GM20000 (cell line): ENCODE measurements at places on chromosomes 2 and 18.

GRCh38 chr2:232973011-232973735 is 39.9 kb downstream of the NGEF start:
- no peak for DNase-seq

- no peak for DNase-seq
These were observed 43.4 kb downstream of the MRO start for GRCh38 chr18:50776383-50776782.

GRCh38 chr2:62320657-62321357 is 124.9 kb downstream of the B3GNT2 start:
- DNase-seq = no peak

DNA sequence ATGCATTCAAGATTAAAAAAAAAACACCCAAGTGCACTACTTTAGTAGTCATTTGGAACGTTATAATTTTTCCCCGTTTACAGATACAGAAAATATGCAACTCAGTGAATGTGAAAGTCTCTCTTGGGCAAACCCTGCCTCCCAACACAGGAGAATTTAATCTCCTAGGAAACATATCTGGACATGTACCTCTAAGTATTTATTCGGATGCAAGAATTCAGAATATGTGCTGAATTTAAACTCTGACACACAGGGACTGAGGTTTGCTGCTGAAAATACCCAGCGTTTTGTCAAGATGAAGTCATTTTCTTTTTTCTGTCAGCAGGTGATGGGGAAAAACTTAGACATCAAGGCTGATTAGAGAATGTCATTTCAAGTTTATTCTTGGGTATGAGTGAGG is 105.4 kb downstream of the ACKR3 start:
- no peak for DNase-seq

GRCh38 chr2:176079285-176079830 is 4.4 kb downstream of the EVX2 start:
- no peak for DNase-seq

- no peak for DNase-seq
These were observed 143.4 kb downstream of the NR4A2 start for GRCh38 chr2:156189143-156189542.

GRCh38 chr2:23925702-23926289 is 1.1 kb downstream of the ATAD2B start:
- DNase-seq = peak; percentile 76

DNA sequence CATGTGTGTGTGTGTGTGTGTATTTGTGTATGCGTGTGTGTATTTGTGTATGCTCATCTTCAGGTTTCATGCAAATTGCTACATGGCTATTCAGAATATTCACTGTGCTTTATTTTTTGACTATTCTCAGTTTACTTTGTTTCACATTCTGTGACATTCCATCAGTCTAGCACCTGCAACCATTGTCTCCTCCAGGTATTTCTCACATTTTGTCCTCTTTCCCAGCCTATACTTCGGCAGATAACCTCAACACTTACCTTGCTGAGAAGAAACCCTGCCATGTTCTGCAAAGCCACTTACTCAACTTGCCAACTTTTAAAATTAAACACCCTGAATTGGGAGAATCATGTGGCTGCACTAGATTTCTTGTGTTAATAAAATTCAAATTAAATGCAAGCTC is 135.4 kb upstream of the REG3A start:
- DNase-seq = no peak

GRCh38 chr18:2970772-2971659 is 41.9 kb downstream of the LPIN2 start:
- no peak for DNase-seq

- DNase-seq = no peak
These were observed 37.3 kb downstream of the EFR3B start for GRCh38 chr2:25079050-25079635.

DNA sequence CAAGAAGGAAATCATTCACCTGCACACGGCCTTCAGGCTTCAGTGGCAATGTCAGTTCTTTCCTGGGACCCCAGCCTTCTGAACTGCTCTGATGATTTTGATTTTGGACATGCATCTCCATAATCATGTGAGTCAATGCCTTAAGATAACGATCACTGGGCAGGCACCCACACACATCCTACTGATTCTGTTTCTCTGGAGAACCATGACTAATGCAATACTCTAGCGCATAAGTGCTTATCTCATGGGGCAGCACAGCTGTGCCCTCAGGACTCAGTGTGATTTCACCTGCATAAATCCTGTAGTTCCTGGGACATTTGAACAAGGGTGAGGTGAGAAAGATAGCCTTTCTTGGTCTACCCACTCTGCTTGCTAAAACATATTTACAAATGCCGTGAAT is 144.6 kb downstream of the AKAIN1 start:
- DNase-seq = no peak

DNA sequence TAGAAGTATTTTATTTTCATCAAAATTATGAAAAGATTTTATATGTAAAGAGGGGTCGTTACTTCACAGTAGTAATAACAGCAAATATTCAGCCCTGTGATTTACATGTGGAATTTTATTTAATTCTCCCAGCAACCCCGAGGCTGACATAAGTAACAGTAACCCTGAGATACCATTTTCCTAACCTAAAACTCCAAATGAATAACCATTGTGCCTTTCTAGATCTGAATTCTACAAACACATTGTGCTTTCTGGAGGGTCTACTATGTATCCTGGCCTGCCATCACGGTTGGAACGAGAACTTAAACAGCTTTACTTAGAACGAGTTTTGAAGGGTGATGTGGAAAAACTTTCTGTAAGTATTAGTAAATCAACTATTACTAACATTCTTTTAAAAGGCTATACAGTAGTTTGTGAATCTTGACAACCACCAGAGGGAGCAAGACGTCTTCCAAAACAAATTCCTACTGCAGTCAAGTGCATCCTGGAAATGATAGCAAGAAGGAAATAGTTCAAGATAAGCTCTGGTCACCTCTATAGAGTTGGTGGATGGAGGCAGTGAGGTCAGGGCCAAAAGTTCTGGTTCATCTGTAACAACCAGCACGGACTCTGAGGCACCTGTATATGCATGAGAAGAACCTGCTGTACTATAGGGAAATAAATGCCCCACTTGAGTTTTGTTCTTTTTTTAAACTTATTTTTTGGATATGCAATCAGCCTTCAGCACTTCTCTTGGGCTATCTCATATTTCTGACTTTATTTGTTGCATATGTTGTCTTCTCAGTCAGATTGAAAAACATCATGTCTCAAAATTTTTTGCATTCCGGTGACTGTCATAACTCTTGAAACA is 37.4 kb downstream of the ACTR2 start:
- no peak for DNase-seq

DNA sequence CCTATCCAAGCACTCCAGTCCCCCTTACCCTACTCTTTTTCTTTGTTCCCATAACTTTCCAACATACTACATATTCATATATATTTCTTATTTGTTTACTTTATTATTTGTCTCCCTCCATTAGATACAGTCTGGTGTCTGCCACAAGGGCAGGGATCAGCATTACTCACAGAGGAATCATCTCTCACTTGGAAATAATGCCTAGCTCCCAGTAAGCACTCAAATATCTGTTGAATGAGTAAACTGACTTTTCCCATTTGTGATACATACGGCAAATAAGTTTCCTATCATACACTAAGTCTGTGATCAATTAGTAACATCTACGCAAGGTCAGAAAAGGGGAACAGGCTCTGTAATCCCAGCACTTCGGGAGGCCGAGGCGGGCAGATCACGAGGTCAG is 18.7 kb downstream of the C1D start:
- no peak for DNase-seq

DNA sequence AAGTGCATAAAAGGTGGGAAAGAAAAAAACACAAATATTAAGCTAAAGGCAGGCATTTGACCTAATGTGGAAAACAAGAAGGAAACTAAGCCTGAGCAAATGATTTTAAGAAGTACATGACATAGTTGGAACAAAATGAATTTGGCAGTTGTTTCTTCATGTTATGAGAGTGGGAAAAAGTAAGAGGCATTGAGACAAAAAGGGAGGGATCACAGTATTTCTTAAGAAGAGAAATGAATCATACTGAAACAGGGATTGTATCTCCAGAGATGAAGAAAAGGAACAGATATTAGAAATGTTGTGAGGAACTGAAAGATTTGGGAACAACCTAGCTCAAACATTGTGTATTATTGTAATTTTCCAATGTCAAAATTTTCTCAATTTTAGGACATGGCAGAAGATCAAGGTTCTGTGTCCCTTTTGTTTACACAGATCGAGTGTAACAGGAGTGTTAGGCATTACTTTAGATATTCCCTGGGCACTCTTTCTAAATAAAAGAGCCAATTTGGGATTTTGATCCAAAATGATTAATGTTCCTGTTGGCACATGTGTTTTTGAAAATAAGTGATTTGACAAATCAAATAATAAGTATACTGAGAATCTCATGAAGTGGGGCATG is 98.6 kb downstream of the CALCRL start:
- DNase-seq = no peak

DNA sequence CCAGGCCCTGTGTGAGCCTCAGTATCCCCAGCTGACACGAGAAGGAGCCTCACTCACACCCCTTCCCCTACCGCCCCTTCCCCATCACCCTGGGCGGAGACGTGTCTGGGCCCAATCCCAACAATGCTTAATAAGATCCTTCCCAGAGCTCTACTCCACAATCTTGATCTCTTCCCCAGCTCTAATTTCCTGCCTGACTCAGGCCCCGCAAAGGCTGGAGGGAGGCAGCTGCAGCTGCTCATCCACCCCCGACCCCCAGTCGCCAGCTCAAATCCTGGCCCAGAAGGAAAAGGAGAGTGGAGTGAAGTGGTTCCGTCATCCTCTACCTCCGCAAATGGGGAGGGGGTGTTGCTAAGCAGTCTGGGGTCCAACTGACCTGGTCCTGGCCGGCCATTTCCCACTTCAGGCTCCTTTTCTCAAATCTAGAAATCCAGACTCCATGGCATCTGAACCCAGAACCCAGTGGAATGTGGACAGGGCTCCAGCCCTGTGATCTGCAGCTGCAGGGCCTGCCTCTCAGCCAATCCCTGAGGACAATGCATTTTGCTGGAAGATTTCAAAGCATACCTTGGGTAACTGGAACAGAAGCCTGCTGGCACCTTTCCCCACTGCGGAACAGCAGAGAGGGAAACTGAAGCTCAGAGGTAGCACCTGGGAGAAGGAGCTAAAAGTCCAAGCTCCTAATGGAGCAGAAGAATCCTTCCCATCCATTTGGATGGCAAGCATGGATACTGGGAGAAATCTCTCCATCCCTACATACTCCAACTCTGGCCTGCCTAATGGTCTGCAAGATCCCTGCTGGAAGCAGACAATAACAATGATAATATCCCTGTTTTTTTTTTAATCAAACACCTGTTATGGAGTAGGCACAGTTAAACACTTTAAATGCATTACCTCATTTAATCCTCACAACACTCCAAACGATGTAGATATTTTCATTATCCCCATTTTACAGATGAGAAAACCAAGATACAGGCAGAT is 5.6 kb upstream of the TNS1 start:
- no peak for DNase-seq

DNA sequence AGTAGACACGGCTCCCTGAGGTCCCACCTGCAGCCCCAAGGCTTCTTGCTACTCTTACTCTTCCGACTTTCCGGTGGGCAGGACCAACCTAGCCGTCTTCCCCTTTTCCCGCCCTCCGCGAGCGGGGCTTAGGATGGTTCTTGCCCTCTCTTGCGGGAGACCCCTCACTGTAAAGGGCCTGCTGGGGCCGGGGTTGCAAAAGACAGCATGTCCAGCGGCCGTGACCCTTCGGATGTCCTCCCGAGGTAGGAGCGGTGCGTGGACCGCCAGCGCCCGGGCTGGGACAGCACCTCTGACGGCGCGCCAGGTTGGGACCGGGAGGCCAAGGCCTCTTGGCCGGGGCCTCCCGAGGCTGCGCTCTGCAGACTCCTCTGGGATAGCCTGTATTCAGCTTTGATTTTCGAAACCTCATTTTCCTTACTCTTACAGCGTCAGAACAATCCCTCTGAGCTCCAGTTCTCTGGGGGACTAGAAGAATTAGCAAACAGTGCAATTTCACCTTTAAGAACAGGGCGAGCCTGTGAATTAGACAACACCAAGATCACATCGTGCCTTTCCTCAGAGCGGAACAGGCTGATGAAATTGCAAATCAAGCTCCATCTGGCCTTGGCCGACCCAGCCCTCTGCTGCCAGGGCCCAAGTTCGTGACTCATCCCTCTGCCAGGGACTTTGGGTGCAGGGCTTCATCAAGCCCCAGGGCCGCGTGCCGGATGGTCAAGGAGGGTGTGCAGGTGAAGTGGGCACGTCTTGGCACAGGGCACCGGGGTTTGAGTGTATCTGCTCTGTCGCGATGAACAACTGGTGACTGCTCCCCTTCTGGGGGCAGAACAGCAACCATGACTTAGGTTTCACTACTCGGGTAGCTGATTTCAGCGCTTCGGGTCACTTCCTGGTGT is 777 bp downstream of the MOCOS start:
- peak; percentile 35 for DNase-seq

- no peak for DNase-seq
These were observed 510.6 kb downstream of the CPS1 start for GRCh38 chr2:211067029-211067428.

GRCh38 chr2:30915486-30915885 is 108.2 kb upstream of the CAPN13 start:
- DNase-seq = no peak

DNA sequence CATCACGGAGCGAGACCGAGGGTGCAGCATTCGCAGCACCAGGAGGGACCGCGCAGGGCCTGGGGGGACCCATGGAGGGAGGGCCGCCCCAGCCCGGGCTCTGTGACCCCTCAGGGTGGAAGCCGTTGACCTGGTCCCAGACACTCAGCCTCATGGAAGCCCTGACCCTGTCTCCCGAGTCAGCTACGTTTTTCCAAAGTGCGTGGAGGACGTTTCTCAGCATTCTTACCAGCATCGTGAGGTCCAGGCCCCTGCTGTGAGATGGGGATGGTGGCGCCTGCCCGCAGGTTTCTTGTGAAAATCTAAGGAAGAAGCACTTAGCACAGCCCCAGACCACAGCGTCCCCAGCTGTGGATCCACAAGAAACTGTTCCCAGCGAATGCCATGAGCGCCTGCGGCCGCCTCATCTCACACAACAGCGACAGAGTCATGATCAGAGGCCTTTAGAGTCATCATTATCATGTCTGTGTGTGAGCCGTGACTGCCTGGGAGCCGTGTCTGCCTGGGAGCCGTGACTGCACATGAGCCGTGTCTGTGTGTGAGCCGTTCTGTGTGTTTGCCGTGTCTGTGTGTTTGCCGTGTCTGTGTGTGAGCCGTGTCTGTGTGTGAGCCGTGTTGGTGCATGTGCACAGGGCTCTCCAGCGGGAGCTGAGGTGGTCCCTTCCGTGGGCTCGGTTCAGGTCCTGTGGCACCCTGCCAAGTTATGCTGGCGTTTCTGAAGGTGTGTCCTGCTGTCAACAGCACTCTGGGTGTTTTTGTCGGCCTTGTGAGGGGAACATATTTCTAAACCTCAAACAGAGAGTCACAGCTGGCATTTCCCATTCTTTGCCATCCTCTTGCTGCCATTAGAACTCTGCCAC is 49.2 kb upstream of the KCNG2 start:
- no peak for DNase-seq

- DNase-seq = no peak
These were observed 28.6 kb upstream of the CYP1B1 start for GRCh38 chr2:38104598-38104997.

GRCh38 chr2:232400256-232401015 is 6.2 kb upstream of the ALPG start:
- no peak for DNase-seq

- no peak for DNase-seq
These were observed 71.2 kb upstream of the FOSL2 start for GRCh38 chr2:28321426-28321825.
